ENCODE measurements at places on chromosomes 5 and 9.

- no peak for DNase-seq
Observed at GRCh38 chr9:18668944-18669343, 195.0 kb downstream of the ADAMTSL1 start.

- DNase-seq, result peak; percentile 6
Observed at GRCh38 chr5:17216974-17217492, 398 bp upstream of the BASP1 start.

GRCh38 chr5:164336906-164337305 lies 831.5 kb downstream of the MAT2B start:
- DNase-seq, result no peak

DNA sequence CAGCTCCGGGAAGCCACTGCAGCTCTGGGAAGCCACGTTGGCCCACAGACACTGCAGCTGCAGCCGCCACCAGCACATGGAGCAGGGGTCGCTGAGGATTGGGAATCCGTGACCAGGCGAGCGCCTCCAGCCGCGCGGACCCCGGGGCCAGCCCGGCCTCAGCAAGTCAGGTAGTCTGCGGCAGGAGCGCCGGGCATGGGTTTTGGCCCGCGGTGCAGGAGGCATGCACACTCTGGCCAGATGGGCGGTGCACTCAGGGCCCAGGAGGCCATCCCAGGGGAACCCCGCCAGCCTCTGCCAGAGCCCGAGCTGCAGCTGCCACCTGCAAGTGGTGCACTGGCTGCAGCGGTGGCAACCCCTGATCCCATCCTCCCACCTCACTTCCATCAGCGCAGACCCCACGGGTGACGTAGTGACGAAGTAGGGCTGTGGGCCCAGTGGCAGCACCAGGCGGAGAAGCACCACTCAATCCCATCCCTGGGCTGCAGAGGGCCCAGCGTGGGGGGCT lies 368.3 kb upstream of the SPATA31A5 start:
- DNase-seq, result no peak

Measured in AG08395 (cell line).